Astrocyte of the spinal cord (primary cell): ENCODE measurements at places on chromosomes 16 and 17.

- peak; percentile 38 for DNase-seq
These were observed 137.1 kb downstream of the CYB561 start for GRCh38 chr17:63309021-63309420.

DNA sequence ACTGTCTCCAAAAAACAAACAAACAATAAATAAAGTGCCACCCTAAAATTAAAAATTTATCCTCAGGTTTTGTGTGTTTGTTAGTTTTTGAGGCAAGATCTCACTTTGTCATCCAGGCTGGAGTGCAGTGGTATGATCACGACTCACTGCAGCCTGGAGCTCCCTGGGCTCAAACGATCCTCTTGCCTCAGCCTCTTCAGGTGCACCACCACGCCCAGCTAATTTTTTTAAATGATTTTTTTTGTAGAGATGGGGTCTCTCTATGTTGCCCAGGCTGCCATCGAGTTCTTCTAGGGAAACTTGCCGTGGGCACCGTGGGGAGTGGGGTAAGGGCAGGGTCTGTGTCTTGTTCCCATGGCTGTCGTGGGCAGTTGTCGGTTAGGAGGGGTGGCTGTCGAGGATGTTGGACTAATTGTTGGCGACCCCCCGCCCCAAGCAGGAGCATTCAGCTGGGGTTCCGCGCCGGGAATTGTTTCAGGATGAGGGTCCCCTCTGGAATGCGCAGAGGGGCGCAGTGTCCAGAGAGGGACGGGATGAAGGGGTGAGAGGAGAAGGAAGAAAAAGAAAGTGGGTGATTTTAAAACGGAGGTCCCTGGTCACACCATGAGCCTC lies 1.1 kb upstream of the RNF213 start:
- no peak for DNase-seq

- DNase-seq = peak; percentile 69
These were observed 16.8 kb downstream of the NQO1 start for GRCh38 chr16:69709456-69710084.

- no peak for DNase-seq
These were observed 7.5 kb upstream of the KCNG4 start for GRCh38 chr16:84247331-84247730.

DNA sequence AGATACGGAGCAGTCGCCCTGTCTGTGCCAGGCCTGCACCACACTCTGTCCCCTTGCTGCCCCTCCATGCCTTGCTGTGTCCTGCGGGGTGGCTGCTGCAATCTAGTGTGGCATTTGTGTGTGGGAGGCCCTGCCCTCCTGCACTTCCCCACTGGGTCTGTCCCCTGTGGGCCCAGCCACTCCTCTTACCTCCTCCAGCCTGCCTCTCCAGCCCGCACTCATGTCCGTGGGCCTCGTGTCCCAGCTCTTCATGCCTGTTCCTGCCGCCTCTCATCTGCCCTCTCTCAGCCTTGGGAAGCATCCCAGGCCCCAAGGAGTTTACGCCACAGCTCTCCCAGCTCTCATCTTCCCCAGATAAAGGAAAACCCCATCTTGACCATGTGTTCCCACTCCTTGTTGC lies 26.6 kb downstream of the CRAMP1 start:
- no peak for DNase-seq

- DNase-seq = no peak
These were observed 88.4 kb upstream of the ATF7IP2 start for GRCh38 chr16:10297341-10298006.

DNA sequence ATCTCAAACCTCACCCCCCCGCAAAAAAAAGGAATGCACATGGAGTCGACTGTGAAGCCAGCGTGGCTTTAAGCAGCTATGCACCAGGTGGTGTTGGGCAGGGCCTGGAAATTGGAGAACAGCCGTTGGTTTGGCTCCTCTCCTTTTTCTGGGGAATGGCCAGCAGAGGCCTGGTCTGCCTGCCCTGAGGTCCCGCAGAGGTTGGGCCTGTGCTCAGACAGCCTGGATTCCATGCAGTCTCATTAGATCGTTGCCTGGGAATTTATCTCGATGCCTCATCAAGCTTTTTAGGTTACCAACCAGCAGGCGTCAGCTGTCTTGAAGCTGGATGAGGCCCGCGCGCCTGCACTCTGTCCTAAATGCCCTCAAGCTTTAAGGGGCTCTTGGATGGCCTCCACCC lies 9.8 kb downstream of the SLC12A3 start:
- DNase-seq = peak; percentile 19

DNA sequence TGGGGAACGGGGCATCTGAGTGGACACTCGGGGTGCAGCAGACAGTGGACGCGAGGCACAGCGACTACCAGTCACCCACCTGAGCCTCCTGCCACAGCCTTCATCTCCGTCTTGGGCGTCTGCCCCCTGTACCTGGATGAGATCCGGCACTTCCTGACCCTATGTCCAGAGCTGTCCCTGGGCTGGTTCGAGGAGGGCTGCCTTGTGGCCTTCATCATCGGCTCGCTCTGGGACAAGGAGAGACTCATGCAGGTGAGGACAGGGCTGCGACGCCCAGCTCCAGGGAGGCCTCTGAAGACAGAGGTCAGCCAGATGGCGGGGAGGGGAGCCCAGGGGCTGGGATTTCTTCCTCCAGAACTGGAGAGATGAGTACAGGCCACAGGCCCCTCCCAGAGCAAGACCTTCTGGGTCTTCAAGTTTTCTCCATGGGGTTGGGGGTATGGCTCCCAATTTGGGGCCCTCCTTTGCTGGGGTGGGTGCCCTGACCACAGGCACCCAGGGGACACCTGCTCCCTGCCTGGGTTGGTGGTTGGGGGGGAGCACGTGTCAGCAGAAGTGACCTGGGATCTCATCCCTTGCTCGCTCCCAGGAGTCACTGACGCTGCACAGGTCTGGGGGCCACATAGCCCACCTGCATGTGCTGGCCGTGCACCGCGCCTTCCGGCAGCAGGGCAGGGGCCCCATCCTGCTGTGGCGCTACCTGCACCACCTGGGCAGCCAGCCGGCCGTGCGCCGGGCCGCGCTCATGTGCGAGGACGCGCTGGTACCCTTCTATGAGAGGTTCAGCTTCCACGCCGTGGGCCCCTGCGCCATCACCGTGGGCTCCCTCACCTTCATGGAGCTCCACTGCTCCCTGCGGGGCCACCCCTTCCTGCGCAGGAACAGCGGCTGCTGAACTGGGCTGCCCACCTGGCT lies 1.9 kb downstream of the AANAT start:
- no peak for DNase-seq

GRCh38 chr16:24010440-24011089 lies 174.8 kb downstream of the PRKCB start:
- DNase-seq = peak; percentile 39

DNA sequence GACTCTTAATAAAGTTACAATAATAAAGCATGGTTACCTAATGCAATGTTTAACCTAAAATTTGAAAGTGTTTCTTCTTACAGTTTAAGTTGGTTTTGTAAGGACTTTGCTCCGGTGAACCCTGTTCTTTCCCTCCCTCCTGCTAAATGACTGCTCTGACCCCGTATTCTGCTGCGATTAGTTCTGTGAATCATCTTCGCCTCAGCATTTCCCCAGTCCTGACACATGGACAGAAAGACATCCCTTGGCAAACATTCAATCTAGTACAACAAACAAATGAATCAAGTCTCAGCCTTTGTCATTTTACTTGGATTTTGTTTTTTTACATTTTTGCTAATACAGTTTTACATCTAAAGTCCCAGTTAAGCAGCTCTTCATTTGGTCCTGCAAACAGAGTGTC lies 15.4 kb downstream of the KCNJ2 start:
- DNase-seq = peak; percentile 65

DNA sequence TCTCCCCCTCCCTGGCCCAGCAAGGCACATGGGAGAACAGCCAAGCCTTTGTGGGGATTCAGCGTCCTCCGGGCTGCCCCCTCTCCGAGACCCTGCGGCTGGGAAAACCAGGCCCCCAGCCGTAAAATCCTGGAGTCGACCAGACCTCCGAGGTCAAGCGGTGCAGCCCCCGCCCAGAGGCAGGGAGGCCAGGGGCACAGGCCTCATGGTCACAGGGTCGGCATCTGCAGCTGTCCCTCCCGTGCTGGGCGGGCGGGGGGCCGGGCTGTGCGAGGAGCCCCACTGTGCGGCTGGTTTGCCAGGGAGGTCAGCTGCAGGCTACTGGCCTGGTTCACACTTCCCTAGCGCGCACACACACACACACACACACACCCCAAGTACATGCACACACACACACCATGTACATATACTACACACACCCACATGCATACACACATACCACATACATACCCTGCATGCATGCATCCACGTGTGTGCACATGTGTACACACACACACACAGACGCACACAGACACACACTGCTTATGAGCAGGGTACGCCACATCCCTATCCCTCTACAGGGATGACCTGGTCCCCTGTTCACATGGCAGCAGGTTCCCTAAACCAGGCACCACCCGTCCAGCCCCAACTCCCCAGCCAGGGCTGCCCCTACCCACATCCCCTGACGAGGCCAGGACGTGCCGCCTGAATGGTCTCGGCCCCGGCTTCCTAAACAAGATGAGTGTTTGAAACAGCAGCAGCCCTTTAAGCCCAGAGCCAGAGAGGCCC lies 108.9 kb upstream of the CIBAR2 start:
- DNase-seq = peak; percentile 37

DNA sequence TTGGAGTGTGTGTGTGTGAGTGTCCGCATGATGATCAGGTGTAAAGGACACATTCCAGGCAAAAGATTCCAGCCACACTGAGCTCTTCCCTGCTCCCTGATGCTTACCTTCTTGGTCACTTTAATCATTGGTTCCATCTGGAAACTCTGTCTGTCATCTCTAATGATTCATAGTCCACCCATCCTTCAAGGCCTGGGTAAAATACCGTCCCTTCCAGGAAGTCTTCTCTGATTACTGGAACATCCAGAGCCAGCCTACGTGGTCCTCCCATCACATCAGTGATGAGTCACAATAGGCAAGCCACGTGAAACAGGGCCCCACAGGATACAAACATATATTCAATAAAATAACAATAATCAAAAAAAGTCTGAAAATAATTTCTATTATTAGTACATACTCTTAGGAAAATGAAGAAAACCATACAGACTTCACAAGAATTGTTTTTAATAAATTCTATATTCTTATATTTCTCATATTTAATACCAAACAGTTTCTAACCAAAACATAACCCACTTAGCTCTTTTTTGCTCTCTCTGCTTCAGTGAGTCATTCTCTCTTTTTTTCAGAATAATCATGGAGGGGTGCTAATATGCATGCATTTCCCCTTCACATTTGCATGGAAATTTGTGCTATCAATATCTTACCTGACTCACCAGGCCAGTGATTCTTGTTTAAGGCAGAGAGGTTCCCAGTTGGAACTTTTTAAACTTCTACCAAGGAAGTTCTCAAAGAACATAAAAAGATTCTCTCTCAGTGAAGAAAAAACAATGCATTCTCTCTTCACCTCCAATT lies 263.2 kb downstream of the TOX3 start:
- DNase-seq = no peak

DNA sequence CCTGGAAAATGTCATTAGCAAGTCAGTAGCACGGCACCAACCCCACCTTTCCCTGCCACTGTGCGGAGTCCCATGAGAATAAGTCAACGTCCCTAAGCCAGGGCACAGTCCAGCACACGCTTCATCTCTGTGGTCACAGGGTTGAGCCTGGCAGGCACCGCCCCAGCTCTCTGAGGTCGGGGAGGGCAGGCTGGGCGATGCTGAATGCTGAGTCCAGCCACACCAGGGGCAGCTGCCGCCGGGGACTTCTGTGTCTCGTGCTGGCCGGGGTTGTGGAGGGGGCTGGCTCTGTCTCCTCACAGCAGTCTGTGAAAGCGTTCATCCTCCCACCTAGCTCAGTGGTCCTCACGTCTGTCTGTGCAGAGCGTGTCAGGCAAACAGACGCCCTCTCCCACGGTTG lies 53.2 kb downstream of the BANP start:
- DNase-seq = no peak

GRCh38 chr16:86252596-86252995 lies 257.7 kb upstream of the FOXF1 start:
- DNase-seq = peak; percentile 18

GRCh38 chr17:36203335-36203734 lies 6.8 kb upstream of the CCL3L1 start:
- no peak for DNase-seq

- peak; percentile 56 for DNase-seq
These were observed 13.0 kb upstream of the SALL1 start for GRCh38 chr16:51163894-51164566.

- DNase-seq = no peak
These were observed 5.5 kb upstream of the TCF25 start for GRCh38 chr16:89867918-89868317.

DNA sequence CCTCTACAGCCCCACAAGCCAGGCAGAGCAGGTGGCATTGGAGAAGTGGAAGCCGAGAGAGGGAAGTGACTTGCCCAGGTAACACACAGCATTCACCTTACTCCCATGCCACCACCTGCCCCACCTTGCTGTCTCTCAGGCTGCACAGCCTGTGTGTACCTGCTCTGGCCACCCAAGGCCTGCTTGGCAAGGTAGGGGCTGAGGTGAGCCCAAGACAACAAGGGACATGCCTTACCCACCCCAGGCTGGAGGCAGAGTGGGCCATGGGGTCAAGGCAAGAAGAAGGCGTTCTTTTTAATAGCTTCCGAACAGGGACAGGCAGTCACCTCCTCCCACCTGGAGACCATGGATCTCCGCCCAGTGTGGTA lies 40.1 kb downstream of the IRX3 start:
- DNase-seq = no peak

DNA sequence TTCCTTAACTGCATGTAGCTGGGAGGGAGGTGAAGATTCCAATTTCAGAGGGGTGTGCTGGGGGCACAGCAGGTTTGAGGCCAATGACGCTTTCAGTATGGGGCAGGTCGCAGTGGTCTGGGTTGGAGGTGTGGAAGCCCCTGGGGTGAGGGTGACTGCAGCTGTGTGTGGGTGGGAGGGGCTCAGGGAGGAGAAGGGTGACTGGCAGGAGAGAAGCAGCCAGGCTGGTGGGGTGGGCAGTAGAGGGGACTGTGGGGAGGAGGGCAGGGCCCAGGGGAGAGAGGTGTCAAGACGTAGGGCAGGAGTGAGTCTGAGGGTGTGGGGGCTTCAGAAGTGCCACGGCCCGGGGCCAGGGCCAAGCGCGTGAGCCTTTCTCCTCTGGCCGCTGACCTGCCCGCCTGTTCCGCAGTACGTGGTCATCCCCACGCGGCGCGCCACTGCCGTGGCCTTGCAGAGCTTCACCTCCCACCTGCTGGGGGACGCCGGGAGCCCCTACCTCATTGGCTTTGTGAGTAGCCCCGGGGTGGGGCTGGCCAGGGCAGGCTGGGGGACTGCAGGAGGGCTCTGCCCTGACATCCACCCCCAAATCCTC lies 19.4 kb downstream of the MYBBP1A start:
- no peak for DNase-seq

- no peak for DNase-seq
These were observed 4.3 kb upstream of the CYBA start for GRCh38 chr16:88655053-88655732.

GRCh38 chr16:27347930-27348685 lies 34.3 kb downstream of the IL4R start:
- DNase-seq = no peak

- DNase-seq = no peak
These were observed 3.7 kb downstream of the NCOR1 start for GRCh38 chr17:16211590-16211989.

GRCh38 chr17:32546031-32546444 lies 59.2 kb downstream of the CDK5R1 start:
- no peak for DNase-seq

DNA sequence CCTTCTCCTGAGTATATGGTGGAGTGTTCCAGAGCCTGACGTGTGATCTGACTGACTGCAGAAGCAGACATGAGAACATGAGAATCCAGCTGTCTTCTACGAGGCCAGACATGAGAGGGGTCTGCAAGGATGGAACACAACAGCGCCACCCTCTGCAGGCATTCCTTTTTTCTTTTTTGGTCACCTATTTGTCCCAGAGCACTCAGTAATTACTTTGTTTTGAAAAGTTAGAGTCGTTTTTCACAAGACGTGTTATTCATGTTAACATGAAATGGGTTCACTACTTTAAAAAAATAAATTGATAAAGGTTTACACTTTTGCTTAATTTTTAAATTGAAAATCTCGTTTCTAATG lies 43.8 kb upstream of the ATP2A3 start:
- no peak for DNase-seq
